ENCODE measurements at places on chromosomes 4 and X.

DNA sequence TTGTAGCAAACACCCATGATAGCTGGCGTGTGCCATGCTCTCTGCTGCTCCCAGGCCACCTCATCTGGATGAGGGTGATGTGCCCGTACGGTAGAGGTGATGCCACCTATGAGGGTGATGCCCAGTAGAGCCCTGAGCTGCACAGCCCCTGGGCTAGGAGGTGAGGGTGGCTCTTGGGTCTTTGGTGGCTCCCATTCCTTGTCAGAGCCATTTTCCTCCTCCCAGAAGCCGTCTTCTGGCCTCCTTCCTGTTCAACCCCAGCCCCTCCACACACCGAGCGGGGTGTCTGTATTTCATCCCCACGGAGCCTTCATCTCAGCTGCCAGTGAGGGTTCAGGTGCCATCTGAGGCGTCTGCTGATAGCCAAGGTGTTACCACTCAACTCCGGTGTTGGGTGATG, 12.0 kb upstream of the TNIP2 start:
- DNase-seq: no peak

DNA sequence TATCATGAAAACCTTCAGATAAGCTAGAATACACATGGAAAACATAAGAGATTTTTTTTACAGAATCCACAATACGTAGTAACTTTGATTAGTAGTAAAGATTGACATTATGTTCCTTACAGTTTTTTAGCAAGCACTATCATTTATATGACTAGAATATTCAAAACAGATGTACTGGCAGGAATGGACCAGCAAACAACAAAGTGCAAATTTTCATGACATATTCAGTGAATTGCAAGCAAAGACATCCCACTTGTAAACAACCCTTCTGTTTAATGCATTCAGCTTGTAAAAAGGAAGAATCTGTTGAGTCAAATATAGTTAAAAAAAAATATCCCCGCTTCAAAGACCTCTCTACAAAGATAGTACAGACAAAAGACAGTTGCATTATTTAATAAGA, 403.7 kb upstream of the TRAM1L1 start:
- no peak for DNase-seq

GRCh38 chrX:103417370-103417769, 41.0 kb downstream of the BEX3 start:
- no peak for DNase-seq

DNA sequence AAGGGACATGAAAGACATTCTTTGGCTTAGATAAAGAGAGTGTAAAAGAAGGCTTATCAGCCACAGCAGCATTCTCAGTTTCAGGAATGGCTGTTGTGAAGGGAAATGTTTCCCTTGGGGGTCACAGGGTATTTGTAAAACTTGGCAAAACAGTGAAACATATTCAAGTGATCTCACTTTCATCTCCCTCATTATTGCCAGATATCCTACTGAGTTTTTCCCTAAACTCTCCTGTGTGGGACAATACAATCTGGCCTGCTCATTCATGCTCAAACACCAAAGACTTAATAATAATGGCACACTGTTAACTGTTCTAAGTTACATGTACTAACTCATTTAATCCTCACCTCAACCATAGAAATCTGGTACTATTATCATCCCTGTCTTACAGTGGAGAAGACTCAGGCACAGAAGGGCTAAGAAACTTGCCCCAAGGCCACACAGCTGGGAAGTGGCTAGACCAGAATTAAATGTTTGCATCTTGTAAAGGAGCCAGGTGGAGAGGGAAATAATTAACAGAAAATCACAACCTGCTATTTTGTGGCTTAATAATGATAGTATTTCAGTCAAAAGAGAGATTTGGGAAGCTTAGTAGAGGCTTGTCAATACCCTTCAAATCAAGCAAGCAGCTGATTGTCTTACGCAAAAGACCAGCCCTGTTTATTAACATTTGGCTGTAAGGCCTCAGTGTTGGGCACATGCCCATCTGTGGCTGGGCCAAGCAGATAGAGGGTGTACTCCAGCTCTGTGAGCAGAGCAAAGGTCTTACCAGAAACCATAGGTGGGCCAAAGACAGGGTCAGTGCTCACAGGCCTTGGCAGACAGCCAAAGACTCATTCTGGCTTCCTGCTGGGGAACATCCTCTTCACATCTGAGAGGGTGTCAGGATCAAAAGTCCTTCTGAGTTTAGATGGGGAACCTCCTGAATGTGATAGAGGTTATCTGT, 17.3 kb downstream of the SMPX start:
- no peak for DNase-seq

- DNase-seq: peak; percentile 83
These were observed at the start of gene MPP1 for GRCh38 chrX:154804957-154805695. Gene MPP1 (minus strand): TSS chrX:154805485. CDS start chrX:154805373, 112 bp downstream.

DNA sequence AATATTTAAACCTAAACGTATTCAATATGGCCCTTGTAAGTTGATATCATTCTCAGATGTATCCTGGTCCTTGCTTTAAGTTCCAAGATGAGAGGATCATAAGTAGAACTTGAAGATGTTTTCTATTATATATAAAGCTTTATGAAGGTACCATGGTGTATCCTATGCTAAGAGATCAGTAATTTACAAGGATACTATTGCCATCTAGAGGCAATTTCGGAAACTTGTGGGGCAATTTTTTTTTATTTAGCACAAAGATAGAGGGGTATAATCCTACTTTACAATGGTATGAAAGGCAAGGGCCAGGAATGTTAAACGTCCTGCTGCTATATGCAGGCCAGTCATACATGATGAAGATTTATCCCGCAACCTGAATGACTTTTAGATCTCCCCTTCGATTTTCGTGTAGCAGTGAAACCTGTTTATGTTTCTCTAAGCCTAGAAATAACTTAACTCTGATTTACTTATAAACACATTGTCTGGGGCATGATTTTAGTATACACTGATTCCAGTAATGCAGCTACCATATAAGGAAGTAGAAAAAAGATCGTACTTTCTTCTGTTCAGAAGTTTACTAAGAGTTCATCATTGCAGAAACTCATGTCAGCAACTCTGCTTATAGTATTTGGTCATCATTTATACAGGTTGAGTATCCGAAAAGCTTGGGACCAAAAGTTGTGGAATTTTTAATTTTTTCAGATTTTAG, 2.6 kb downstream of the SLC25A31 start:
- no peak for DNase-seq

- no peak for DNase-seq
These were observed 1663.1 kb downstream of the STIM2 start for GRCh38 chr4:28523681-28524190.

DNA sequence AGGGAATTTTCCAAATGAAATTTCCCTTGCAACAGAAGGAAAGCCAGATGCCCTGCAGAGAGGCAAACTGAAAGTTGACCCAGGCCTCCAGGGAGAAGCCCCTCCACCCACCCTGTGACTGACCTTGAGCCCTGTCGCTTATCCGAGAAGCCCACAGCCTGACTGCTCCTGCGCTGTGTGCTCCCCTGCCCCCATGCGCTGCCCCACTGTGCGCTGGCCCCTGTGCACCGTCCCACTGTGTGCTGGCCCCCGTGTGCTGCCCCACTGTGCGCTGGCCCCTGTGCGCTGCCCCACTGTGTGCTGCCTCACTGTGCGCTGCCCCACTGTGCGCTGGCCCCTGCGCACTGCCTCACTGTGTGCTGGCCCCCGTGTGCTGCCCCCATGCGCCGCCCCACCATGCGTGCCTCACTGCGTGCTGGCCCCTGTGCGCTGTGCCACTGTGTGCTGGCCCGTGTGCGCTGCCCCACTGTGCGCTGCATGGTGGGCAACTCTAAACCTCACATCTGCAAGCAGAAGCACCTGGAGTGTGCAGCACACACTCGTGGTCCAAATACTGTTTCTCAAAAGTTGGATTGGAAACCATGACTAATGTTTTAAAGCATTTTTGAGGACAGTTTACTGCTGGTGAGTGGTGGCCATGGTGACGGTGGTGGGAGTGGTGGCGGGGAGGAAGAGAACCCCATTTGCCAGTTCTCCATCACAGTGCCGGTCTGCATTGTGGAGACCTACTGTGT, 8.3 kb upstream of the GRPEL1 start:
- no peak for DNase-seq

DNA sequence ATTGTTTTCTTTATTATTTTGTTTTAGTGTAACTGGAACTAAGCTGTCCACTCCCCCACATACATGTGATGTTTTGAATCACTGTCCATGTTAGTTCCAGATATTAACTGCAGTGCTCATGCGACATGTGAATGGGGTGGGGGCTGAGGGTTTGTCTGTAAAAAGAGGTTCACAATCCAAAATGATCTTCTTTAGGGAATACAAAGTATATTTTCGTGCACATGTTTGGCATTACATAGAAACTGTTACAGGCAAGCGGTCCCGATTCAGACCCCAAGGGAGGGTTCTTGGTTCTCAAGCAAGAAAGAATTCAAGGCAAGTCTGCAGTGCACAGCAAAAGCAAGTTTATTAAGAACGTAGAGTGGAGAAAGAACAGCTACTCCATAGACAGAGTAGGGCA, 296.5 kb upstream of the CLNK start:
- no peak for DNase-seq

DNA sequence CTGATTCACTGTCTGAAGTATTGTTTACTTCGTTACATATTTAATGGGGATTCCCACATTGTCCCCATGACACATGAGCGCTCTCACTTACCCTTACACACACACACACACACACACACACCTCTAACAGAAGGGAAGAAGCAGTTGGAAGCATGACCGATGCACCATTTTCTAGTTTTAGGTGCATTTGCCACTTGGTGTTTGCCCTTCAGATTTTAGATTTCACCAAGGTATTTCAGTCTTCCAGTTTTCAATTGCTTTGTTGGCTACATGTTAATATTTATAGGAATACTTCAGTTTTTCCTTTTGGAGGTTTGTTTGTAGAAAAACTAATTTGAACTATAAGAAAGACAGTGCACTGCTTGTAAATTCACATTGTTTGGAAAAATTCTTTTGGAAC, 3.1 kb downstream of the POU4F2 start:
- DNase-seq: no peak

GRCh38 chrX:139094671-139095592, 383.4 kb upstream of the FGF13 start:
- DNase-seq: no peak

- no peak for DNase-seq
These were observed 9.9 kb downstream of the OGT start for GRCh38 chrX:71542825-71543224.

DNA sequence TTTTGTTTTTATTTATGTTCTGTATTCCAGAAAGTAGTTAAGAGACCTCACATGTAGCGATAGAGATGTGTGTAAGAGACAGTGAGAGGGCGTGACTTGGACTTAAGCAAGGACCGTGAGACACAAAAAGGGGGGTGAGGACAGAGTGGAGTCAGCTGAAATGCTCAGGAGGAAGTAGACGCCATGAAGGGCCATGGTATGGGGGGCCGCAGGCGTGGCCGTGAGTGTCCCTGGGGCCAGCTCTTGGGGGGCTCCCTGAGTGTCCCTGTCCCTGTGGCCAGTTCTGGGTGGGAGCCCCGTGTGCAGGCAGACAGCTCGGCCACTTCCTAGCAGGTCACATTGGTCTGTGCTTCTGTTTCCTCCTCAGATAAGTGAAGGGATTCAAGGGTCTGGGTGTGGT, 23.0 kb upstream of the MSANTD1 start:
- DNase-seq: no peak

DNA sequence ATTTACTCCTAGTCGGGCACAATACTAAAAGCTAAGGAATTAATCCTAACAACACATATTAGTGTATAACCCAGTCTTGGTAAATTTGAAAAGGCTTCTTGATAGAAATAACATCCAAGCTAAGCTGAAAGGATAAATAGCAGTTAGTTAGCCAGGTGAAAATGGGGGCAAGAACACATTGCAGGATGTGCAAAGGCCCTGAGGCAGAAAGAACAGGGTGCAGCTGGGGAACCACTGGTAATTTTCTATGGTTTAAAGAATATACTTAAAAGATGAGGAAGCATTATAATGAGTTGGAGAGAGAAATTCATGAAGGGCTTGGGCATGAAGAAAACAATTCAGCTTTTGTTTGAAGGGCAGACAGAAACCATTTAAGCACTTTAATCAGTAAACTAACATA, 689.0 kb downstream of the ADGRL3 start:
- DNase-seq: no peak

- no peak for DNase-seq
These were observed 59.5 kb upstream of the TADA2B start for GRCh38 chr4:6983544-6984142.

- DNase-seq: no peak
These were observed 200.2 kb downstream of the GUCY2F start for GRCh38 chrX:109281483-109282275.

DNA sequence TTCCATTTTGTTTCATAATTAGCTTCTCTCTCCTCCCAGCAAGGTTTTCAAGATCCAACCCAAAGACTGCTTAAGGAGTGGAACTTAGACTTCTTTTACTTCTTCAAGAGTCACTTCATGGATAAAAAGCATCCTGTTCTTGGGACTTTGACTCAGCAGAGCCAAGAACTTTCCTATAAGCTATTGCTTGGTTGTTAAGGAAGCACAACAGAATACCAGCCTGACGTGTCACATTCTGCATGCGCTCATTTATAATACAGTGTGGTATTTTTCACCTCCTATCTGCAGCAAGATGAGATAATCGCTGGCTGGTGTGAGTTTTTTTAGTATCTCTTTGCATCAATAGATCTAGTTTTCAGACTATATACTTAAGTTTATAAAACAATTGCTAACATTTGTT, 152.1 kb downstream of the PALLD start:
- no peak for DNase-seq

DNA sequence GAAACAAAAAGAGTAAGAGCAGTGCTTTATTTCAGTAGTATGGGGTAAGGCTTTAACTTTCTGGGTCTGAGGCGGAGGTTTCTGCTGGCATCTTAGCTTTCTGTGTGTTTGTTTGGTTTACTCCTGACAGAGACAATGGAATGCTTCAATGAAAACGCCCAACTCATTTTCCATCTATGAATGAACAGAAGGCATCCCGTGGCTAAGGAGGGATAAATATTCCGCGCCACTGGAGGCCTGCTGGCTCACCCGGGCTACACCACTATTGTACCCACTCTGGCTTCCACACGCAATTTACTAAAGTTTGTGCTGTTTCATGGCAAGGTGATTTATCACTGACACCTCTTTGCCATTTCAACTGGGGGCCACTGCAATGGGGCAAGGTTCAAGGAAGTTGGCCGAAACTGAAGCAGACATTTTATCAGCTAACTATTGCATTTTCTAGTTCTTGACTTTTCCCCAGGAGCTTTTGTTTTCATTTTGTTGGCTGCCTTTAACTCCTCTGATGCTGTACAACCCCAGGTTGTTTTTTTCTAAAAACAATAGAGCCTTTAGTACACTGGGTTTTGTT, 32.8 kb upstream of the PPARGC1A start:
- no peak for DNase-seq

DNA sequence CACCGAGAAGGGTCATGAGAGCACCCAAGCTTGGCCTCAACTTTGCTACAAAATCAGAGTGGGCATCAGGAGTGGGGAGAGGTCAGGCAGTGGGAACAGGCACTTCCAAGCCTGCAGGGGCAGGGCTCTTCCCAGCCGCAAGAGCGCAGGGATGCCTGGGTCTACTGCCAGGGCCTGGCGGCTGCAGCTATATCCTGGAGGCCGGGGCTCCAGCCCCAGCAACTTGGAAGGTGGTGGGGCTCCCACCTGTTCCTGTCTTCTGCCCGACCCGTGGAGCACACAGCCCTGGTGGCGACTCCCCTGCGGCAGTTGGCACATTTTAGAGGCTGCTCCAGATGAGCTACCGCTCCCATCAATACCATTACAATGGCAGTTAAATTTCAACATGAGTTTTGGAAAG, 607.0 kb downstream of the TRAM1L1 start:
- no peak for DNase-seq

GRCh38 chr4:41155194-41155830, 59.0 kb downstream of the APBB2 start:
- no peak for DNase-seq

- no peak for DNase-seq
These were observed 360.4 kb downstream of the RAPGEF2 start for GRCh38 chr4:159463235-159463634.
